Iris pigment epithelial cell (primary cell): ENCODE measurements at places on chromosomes 2 and 18.
A peak's percentile ranks its signal among the peaks of the same experiment; 100 is the strongest.

DNA sequence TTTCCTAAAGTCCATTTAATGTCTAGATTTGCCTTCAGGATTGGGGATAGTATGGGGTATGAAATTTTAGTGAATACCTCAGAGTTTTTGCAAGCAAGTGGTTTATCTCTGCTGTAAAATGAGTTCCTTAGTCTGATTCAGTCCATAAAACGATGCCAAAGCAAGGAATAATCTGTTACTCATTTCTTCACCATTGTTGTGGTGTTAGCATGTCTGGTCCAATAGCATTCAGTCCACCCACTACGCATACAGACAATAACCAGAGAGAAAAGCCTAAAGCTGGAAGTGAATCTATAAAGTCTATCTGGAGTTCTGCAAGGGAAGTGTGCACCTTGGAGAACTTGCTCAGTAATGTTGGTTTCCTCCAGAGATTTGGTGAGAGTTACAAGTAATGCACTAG lies 12.9 kb upstream of the DPP4 start:
- no peak for DNase-seq

DNA sequence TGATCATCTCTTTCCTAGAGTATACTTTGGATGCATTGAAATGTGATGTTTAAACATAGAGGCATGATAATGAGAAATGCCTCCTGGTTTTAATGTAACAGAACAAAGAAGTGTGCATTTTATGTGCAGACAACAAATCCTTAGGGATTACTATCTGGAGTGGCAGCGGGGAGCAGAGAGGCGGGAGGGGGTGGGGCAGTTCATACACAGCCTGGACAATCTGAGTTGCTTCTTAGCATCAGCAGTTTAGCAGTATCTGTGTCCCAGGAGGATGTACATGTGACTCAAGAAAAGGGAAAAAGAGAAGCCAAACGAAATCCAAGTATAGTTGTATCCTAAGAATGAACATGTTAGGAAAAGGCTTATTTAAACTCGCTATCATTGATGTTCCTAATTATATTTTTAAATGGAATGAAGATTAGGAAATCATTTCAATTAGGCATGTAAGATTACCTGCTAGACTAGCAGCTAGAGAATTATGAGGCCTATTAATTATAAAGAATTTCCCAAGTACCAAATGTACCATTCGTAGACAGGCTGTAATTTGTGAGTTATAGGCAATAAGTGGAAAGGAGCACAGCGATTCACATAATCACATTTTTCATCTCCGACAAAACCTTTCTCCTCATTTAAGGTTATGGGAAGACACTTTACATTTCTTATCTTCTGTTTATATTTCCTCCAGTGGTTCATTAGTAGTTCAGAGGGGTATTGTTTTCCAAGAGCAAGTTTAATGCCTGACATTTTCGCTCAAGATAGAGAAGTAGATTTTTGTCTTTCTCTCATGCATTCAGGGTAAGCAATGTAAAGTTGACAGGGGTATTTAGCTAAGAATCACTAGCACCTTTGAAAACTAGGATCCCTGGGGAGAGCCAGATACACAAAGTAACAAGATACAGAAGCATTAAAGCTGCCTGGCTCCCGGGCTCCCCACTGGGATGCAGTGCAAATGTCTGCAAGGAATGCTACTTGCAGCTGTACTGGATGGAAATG lies 141.3 kb upstream of the NOSTRIN start:
- DNase-seq: no peak

- DNase-seq: no peak
These were observed 39.3 kb upstream of the ID2 start for GRCh38 chr2:8642366-8643068.

- DNase-seq: no peak
These were observed 27.3 kb downstream of the PDIA6 start for GRCh38 chr2:10785260-10785659.

DNA sequence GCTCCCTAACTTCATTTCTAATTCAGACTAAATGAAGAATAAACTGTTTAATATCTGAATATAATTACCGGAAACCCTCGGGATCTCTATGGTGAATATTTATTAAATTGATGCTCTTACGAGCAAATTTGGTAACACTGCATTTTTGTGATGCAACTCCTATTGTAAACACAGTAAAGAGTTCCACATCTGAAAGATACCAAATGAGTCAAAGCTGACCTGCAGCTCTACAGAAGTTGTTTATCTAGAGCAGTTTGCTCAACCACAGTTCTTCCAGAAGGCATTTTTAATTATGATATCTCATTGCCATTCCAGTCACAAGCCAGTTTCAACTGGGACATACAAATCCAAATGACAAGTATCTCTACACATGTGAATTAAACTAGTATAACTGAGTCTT lies 129.7 kb downstream of the PKP4 start:
- DNase-seq: peak; percentile 97

DNA sequence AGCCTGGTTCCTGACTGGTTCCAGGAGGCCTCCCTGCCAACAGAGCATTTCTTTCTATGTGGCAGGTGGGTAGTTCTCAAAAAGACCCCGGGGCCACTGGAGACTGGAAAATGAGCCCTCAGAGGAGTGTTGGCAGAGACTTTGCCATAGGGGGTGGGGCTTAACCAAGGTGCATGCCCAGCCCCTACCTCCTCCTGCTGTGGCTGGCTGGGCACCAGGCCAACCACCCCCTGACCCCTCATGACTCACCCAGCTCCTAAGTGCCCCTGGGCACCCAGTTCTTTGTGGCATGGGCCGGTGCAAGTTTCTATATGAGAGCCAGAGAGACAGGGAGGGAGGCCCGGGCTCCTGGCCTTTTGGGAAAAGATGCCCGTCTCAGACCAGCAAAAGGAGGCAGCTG lies 98.2 kb upstream of the SMAD2 start:
- DNase-seq: no peak

DNA sequence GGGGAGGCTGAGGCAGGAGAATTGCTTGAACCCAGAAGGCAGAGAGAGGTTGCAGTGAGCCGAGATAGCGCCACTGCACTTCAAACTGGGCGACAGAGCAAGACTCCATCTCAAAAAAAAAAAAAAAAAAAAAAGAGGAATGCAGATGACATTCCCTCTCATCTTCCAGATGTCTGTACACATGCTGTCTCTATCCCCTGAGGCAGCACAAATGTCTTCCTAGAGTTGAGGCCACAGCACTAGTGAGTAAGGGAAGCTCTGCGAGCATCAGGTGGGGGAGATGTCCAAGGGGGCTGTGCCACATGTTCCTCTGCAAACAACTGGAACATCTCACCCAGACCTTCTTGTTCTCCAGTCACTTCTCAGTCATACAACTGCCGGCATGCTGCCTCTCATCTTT lies 35.6 kb upstream of the LRRC30 start:
- no peak for DNase-seq

- no peak for DNase-seq
These were observed 28.0 kb downstream of the OSR1 start for GRCh38 chr2:19330436-19330835.

DNA sequence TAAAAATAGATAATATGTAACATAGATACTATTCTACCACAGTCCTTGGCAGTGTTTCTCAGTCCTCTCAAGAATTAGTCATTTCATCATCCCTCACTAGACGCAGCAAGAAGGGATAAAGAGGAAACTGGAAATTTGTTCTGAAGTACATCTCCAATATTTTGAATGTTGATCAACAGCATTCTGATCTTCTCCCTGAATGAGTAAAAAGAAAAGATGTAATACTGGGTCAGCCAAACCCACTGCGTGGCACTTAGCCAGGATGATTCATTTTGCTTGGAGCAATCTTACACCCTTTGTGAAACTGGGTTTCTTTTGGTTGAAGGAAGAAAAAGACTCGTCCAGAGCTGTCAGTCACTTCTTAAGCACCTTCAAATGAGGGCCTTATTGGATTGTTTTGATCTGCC lies 54.1 kb downstream of the TAF1B start:
- peak; percentile 98 for DNase-seq

DNA sequence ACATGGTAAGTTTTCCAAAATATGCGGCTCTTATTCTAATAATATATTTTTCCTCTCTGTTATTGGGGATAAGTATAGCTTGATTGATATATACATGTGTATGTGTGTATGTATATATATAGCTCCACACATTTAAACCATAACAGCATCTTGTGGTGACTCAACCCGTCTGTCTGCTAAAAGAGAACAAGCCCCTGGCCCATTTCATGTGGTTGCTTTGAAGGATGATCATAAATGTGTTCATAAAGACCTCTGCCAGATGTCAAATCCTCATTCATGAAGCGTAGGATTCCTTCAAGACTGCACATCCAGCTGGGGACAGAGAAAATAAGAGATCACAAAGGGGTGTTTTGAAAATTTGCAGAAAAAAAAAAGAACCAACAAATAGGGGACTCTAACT lies 79.3 kb downstream of the RHOB start:
- DNase-seq: no peak

DNA sequence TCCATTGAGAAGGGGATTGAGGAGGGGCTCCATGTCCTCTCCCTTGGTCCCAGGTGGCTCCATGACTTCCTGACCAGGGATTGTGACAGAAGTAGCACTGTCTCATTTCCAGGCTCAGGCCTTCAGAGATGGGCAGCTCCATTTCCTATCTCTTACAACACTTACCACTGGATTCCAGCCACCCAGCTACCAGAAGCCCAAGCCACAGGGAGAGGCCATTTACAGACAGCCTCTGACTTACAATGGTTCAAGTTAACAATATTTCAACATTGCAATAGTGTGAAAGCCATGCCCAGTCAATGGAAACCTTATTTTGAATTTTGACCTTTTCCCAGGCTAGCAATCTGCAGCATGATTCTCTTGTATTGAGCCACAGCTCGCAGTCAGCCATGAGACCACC lies 164.9 kb upstream of the AGAP1 start:
- DNase-seq: peak; percentile 14

- DNase-seq: no peak
These were observed 25.9 kb downstream of the ALS2 start for GRCh38 chr2:201754717-201755415.

GRCh38 chr2:196177124-196177523 lies 5.7 kb upstream of the STK17B start:
- DNase-seq: no peak

DNA sequence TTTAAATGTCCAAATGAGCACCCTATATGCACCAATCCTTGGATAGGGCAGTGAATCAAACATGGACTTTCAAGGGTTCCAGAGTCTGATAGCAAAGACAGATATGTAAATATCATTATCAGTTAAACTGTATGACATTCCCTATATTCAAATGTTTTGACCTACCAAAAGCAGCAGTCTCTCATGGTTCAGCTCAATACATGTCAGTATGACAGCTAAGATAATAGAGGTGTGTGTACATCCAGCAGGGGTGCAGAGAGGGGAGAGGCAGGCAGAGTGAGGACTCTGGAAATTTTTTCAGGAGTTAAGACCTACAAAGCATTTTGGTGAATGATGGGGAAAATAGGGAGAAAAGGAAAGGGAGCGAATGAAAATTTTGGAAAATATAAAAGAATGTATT lies 106.3 kb downstream of the MYO3B start:
- no peak for DNase-seq

GRCh38 chr2:30455114-30455738 lies 8.2 kb downstream of the LCLAT1 start:
- DNase-seq: no peak
